ENCODE measurements at places on chromosomes 13 and 19. TPM values are rescaled to one million over a fixed set of nuclear protein-coding genes. Genes with fewer than 3 reads are reported as not detected.

DNA sequence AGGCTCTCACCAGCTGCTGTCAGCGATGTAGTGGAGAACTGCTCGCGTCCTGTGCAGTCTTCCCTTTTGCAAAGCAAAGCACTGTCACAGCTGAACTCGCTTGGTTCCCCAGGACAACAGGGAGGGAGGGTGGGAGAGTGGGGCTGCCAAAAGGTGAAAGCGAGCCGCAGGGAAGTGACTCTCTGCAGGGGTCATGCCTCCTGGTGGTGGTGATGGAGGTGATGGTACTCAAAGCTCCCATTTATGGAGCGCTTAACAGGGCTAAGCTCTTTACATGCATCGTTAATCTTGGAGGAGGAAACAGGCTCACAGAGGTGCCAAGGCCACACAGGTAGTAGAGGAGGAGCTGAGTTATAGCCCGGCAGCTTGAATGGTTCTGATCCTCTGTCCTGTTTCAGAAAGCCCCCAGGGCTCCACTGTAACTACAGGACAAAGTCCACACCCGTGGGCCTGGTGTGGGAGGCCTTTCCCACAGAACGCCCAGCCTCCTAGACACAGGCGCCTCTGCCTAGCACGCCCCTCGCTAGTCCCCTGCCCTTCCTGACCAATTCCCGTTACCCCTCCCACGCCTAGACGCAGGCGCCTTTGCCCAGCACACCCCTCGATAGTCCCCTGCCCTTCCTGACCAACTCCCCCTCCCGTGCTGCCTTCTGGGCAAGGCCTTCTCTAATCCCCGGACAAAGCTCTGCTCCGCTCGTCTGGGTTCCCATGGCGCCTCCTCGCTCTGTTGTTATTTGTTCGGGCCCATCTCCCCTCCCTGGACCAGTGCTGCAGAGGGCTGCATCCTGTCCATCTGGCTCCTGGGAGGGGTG is 10.7 kb downstream of the PPP1R37 start:
- DNase-seq, result no peak
- peak overlapping the region; percentile 63 for H3K4me3 ChIP-seq
- no peaks in the 10 kb centered on the region for H3K36me3 ChIP-seq
- no peaks in the 10 kb centered on the region for H3K27me3 ChIP-seq
- H3K27ac ChIP-seq, result peak overlapping the region; percentile 88

GRCh38 chr13:100515410-100515800 is 73.2 kb downstream of the GGACT start:
- H3K27ac ChIP-seq, result no peak overlapping the region
- peaks cover 53% of the 10 kb centered on the region for H3K4me1 ChIP-seq
- no peak overlapping the region for H3K4me3 ChIP-seq
- no peaks in the 10 kb centered on the region for H3K27me3 ChIP-seq

- no peak for DNase-seq
- peaks cover 10% of the 10 kb centered on the region for H3K36me3 ChIP-seq
- H3K27me3 ChIP-seq, result no peaks in the 10 kb centered on the region
- H3K4me3 ChIP-seq, result no peak overlapping the region
- no peak overlapping the region for H3K27ac ChIP-seq
Measured at GRCh38 chr13:109760402-109760801, 26.0 kb downstream of the IRS2 start.

DNA sequence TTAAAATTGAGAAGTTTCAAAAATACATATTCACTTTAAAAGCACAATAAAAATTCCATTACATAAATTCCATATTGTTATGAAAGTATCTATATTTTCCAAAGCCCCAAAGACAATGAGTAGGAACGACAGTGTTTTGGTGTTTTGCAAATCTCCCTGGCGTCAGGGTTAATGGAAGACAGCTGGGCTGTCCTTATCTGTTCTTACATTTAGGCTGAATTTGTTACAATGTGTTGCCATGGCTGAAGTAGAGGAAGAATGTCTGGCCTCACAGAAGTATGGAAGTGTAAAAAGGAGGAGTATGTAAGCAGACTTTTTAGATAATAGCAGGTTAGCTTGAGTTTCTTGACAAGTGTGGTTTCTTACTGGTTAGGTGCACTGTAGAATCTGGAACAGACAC is 124.4 kb upstream of the SPATA13 start:
- DNase-seq, result no peak
- no peak overlapping the region for H3K4me3 ChIP-seq
- peaks cover 36% of the 10 kb centered on the region for H3K4me1 ChIP-seq
- H3K27me3 ChIP-seq, result peaks cover 3% of the 10 kb centered on the region

Gene CEACAM3
- not detected for total RNA-seq

- no peaks in the 10 kb centered on the region for H3K4me1 ChIP-seq
- no peak overlapping the region for H3K4me3 ChIP-seq
- peak; percentile 34 for DNase-seq
- no peak overlapping the region for H3K27ac ChIP-seq
- H3K27me3 ChIP-seq, result no peaks in the 10 kb centered on the region
Measured at GRCh38 chr19:12597594-12597993, 13.0 kb downstream of the ZNF490 start.

Data from type B pancreatic cell (in vitro differentiated cells).